ENCODE measurements at places on chromosomes 1 and 21.

DNA sequence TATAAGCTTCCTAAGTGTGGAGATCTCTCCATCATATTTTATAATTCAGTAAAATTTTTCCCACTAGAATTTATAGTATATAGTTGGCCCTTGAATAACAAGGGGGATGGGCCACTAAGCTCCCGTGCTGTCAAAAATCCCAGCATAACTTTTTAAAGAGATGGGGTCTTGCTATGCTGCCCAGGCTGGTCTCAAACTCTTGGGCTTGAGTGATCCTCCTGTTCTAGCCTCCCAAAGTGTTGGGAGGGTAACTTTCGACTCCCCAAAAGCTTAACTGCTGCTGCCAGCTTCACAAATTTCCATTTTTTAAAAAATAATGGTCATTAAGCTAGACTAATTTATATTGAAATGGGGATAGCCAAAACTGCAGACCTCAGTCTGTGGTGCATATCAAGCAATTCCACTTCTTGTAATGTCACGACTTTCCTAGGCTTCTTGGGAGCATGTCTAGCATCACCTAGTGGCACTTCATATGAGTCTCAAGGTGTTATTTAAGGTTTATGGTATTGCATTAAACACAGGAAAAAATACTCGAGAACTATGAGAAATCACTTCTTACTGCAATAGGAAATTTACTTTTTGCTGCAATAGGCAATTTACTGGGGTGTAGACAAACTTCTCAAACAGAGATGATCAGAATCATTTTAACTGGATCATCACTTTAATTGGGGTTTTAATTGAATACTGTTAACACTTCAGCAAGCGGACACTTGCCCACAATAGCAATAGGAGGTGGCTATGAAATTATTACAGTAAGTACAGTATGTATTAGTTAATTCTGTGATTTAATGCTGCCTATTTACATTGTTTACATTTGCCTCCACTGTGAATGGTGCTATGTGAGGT, 19.3 kb upstream of the ACTA1 start:
- no peak for DNase-seq

GRCh38 chr1:32411261-32411660, 17.0 kb upstream of the BSDC1 start:
- no peak for DNase-seq

- DNase-seq: no peak
Observed at GRCh38 chr1:202056644-202057334, 46.4 kb downstream of the ELF3 start.

DNA sequence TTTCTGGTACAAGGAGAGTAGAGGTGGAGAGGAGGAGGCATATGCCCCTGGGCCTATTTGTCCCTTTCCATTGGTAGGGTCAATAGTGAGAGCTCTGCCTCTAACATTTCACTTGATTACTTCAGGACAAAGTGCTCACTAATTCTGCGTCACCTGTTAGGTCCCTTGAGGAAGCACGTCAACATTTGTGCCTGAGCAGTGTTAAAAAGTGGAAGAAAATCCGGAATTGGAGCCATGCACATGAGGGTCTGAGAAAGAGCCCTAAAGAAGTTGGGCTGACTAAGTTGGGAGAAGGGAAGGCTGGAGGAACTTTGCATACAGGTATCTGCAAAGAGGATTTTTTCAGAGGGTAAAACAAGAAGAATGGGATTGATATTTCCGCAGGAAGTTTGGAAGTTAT, 1.9 kb downstream of the SLC25A44 start:
- DNase-seq: peak; percentile 55

DNA sequence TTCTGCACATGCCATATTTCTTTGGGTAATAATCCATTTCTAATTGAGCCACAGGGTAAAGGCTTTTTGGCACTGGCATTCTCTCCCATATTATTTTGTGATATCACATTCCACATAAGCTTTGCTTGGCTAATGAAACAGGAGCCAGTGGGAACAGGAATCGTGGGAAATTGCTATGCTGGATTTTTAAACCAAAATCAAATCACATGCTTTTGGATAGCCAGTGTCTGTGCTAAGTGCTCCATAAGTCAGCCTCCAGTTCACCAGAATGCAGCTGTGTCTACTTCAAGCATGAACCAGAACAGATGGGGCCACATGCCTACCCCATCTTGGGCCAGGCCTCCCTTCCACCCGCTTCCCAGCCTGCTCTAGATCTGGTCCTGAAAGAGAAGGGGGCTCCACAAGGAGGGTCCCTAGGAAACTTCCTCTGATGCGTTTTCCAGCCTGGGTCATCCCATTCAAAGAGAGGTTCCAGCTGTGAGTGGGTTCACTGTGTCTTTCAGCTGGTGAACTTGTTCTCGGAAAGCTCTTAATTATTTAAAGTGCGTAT, 131.2 kb upstream of the COA6 start:
- no peak for DNase-seq

DNA sequence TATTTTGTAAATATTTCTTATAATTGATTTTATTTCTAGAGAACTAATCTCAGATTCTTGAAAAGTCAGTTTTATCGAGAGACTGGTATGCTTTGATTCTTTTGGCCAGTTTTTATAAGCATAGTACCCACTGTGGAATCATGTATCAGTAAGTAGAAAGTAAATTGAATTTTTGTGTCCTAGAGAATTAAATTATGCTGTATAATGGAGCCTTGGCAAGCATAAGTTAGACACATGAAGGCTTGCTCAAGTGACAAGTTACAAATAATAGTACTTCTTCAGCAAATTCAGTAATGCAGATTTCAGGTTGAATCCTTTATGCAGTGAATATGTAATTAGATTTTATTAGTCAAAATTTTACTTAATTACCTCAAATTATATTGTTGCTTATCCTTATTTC, 40.1 kb downstream of the ADGRL2 start:
- no peak for DNase-seq

GRCh38 chr1:43293896-43294760, 6.7 kb upstream of the TIE1 start:
- no peak for DNase-seq

GRCh38 chr1:227428803-227429202, 110.5 kb upstream of the CDC42BPA start:
- DNase-seq: no peak

DNA sequence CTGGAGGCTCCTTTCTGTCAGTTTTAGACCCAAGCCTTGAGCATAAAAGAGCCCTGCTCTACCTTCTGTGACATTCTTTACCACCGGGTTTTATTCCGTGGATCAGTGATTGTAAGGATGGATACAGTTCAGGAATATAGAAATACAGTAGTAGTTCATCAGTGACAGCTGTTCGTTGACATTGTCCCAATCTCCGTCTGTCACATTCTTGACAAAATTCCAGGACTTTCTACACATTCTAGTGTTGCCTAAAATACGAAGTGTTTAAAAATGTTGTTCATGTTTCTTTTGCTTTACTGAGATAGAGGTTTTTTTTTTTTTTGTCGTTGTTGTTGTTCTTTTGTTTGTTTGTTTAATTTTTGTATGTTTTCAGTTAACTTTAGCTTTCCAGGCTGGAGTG, 29.9 kb downstream of the MAP10 start:
- DNase-seq: no peak

GRCh38 chr1:230816018-230816417, 52.3 kb downstream of the C1orf198 start:
- DNase-seq: no peak

DNA sequence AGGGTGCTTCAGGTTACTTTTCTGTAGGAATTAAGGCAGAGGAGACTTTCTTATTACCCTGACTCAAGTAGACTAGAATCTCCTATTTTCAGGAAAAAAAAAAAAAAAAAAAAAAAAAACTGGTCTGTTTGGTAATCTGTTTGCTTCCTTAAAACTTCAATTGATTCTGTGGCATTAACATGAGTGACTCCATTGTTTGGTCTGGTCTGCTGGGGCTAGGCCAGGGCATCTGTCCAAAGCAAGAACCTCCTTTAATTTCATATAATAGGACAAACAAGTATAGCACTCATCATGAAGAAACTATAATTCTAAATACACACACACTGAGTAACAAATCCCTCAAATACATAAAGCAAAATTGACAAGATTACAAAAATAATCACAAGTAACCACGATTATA, 32.9 kb upstream of the LRRC7 start:
- DNase-seq: no peak

DNA sequence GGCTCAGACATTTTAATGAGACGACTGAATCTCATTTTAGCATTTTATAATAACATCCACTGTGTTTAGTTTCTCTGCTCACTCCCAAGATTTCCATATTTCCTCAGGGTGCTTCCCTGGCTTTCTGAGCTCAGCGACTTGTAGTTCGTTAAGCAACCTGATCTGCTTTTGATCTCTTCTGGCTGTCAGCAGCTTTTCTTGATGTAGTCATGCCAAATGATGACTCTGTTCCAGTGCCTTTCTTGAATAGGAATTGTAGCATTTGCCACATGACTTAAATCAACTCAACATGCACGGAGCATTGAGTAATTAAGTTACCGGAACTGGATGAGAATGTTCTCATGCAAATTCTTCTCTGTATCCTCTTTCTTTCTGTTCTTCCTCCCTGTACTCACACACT, 246.1 kb downstream of the FMN2 start:
- no peak for DNase-seq

- no peak for DNase-seq
Observed at GRCh38 chr1:28684937-28685336, 16.4 kb downstream of the GMEB1 start.

- DNase-seq: no peak
Observed at GRCh38 chr1:159315381-159315780, 13.2 kb downstream of the FCER1A start.

- no peak for DNase-seq
Observed at GRCh38 chr21:32073593-32073992, 200.8 kb downstream of the HUNK start.

GRCh38 chr1:64822621-64823020, 77.7 kb downstream of the RAVER2 start:
- no peak for DNase-seq

DNA sequence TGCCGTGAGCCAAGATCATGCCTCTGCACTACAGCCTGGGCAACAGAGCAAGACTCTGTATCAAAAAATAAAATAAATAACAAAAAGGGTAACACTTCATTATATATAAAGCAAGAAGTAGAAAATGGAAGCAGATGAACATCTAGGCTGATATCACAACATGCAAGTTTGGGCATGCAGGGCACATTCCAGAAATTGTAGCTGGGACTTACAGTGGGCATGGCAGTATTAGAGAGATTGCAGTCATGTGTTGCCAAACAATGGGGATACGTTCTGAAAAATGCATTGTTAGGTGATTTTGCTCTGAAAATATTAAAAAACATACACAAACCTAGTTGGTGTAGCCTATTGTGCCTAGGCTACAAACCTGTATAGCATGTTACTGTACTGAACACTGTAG, 441.0 kb upstream of the PRMT6 start:
- no peak for DNase-seq

- no peak for DNase-seq
Observed at GRCh38 chr1:97903626-97904025, 17.2 kb downstream of the DPYD start.

DNA sequence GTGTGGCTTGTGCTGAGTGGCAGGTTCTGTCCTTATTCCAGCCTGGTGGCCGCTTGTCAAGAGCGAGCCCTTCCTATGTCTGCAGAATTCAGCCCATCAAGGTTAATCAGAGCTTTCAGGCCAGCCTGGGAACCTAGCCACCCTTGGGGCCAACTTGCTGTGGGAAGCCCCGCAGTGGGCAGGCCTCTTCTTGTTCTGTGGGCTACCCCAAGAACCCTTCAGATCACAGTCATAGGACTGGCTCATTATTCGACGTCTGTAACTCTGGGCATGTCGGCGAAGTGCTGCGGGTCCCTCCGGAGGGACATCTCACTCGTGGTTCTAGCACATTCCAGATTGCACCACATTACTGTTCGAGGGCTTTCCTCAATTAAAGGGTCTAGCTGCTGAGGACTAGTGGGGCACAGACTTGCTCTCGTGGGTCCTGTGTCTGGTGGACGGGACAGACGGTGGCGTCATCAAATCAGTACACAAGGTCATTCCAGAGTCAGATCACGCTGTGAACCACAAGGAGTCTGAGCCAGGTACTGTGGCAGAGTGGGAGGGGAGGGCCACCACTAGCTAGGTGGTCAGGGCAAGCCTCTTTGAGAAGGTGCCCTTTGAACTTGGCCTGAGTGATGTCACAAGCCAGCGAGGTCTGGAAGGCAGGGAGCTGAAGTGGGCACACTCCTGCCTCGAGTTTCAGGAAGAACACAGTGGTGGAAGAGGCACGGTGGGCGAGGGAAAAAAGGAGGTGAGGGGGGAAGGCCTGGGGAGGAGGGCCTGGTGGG, 20.3 kb upstream of the TNFRSF1B start:
- DNase-seq: no peak

DNA sequence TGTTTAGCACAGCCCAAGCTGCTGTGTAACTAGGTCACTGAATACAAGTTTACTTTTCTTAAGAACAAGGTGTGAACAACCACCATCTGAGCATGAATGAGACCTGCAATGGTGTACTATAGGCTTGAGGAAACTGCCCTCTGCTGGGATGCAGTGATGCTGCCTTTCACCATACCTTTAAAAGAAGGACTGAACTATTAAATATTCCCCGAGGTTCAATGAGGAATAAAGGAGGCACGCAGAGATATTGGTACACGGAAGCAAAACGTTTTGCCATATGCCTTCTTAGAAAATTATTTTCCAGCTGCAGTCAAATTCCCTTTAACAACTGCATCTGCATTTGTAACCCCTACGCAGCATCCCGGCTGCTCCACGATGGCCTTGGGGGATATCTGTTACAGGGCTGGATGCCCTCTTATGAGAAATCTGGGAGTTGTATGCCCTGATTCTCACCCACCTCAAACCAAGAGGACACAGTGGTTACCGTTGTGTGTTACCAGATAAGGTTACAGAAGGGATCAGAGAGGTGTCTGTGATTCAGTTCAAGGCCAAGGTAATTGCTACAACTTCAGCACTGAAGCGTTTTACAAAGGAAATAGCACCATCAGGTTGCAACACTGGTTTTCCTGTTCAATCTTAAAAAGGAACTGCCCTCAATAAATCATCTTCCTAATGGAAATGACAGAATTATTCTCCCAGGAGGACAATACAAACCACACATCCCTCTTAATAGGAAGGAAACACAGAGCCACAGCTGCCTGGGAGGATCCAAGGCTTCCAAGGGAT, 470.5 kb downstream of the LTN1 start:
- DNase-seq: peak; percentile 85

- no peak for DNase-seq
Observed at GRCh38 chr21:37402251-37402867, 35.8 kb downstream of the DYRK1A start.

DNA sequence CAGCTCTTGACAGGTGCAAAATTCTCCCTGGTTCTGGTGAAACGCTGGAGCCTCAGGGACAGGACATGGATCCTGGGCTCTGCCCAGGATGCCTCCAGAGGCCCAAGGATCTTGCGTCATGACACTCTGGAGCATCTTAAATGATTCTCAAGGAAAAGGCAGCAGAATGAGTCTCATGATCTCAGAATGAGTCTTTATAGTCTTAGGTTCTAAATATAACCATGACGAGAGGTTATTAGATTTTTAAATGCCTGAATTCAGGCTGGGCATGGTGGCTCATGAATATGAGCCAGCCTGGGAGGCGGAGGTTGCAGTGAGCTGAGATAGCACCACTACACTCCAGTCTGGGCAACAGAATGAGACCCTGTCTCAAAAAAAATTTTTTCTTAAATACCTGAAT, 55.5 kb downstream of the ECE1 start:
- DNase-seq: no peak

- no peak for DNase-seq
Observed at GRCh38 chr1:221712198-221712684, 29.6 kb downstream of the DUSP10 start.

- DNase-seq: no peak
Observed at GRCh38 chr1:1928231-1929101, 9.4 kb upstream of the TMEM52 start.

GRCh38 chr1:26696654-26697430, 1.0 kb downstream of the ARID1A start:
- DNase-seq: peak; percentile 77

All from Karpas-422 (cell line).